ENCODE measurements at places on chromosomes 16 and 17.

- DNase-seq: peak; percentile 83
These were observed 124.1 kb upstream of the TNRC6C start for GRCh38 chr17:77834170-77835115.

- no peak for DNase-seq
These were observed 34.1 kb downstream of the ITFG1 start for GRCh38 chr16:47426806-47427205.

DNA sequence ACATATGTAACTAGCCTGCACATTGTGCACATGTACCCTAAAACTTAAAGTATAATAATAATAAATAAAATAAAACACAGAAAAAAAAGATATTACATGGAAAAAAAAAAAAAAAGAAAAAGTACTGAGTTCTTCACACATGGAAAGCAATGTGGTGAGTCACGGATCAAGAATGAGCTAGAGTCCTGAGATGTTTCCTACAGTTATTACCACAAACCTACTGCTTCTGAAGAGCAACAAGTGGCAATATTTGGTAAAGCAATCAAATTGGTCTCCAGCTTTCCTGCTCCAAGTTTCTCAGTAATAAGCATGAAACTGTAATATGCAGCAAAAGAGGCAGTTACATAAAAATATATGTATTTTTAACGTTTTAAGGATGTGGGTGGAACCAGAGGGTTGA, 223.3 kb upstream of the SALL1 start:
- peak; percentile 44 for DNase-seq

DNA sequence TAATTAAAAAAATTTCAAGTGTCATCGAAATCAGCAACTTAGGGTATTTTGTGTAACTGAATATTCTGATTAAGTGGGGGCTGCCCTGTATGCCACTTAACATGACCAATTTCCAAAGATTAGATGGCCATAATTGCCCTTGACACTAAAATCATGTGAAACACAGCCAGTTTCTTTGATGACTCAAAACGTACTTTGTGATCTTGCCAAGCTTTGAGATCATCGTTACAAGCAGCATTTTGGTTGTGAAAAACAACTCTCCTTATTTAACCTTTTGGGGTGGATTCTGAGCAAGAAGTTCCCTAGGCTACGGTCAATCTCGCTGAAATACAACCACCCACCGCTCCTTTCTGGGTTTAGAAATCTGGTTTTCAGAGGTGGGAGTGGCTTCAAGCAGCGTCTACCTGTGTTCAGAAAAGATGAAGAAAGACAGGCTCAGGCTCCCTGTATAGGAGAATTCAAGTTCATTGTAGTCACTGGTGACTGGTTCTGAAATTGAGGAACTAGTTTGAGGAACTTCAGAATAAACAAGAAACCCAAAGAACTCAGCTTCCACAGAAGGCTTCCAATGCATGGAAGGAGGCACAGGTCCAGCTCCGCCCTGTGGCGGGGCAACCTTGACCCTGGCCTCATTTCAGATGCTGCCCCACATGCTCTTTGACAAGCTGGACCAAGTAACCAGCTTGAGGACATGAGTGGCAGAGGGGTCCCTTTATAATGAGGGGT, 9.4 kb downstream of the MAP3K14 start:
- DNase-seq: peak; percentile 53

GRCh38 chr16:51636920-51637769, 486.1 kb upstream of the SALL1 start:
- peak; percentile 4 for DNase-seq

DNA sequence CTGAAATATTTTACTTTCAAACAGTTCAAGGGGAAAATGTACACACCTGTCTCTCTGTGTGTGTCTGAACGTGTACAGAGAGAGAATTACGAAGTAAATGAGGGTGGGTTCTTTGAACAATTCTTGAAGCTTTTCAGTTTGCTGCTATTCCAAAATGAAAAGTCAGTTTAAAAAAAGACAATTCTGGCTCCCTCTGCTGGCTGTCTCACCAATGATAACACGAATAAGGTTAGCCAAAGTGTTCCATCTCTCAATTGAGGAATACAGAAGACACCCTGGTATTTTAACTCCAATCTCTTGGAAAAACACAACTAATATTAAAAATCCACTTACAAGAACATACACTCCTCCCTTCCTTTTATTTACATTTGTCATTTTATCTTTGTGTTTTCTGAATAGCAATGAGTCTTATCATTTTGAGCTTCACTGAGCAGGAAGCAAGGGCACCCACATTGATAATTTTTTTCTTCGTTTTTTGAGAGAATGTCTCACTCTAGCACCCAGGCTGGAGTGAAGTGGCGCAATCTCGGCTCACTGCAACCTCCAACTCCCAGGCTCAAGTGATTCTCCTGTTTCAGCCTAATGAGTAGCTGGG, 20.5 kb downstream of the EFTUD2 start:
- peak; percentile 40 for DNase-seq

- no peak for DNase-seq
These were observed 949 bp upstream of the GSPT1 start for GRCh38 chr16:11916524-11917285.

- DNase-seq: no peak
These were observed 60.9 kb upstream of the WSB1 start for GRCh38 chr17:27233059-27233458.

- no peak for DNase-seq
These were observed 39.4 kb downstream of the TUBD1 start for GRCh38 chr17:59853168-59853918.

GRCh38 chr16:50505714-50506542, 42.3 kb upstream of the NKD1 start:
- DNase-seq: no peak

DNA sequence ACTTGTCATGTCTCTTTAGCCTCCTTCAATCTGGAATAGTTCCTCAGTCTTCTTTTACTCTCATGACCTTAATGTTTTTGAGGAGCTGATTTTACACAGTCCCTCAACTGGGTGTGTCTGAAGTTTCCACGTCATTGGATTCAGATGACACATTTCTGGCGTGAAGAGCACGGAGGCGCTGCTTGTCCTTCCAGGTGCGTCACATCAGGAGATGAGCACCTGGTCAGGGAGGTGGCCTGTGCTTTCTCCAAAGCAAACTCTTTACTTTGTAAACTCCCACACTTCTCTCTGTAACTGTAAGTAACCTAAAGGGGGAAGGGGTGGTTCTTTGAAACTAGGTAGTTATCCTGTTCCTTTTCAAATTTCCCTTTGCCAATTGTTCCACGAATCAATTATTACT, 52.5 kb upstream of the MNT start:
- DNase-seq: no peak

DNA sequence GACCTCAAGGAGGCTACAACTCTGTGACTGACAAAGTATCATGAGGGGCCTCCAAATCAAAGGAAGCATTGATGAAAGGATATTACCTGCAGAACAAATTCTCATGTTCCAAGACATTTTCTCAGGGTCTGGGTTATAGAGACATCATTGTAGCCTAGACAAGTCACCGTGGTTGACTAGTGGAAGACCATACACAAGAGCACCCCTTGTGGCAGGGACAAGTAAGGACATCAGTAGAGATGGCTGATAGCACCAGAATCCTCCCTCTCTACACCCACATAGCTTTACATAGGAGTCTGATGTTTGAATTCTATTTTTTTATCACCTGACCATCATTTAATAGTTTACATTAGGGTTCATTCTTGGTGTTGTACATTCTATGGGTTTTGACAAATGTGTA, 32.5 kb upstream of the CDH8 start:
- no peak for DNase-seq

DNA sequence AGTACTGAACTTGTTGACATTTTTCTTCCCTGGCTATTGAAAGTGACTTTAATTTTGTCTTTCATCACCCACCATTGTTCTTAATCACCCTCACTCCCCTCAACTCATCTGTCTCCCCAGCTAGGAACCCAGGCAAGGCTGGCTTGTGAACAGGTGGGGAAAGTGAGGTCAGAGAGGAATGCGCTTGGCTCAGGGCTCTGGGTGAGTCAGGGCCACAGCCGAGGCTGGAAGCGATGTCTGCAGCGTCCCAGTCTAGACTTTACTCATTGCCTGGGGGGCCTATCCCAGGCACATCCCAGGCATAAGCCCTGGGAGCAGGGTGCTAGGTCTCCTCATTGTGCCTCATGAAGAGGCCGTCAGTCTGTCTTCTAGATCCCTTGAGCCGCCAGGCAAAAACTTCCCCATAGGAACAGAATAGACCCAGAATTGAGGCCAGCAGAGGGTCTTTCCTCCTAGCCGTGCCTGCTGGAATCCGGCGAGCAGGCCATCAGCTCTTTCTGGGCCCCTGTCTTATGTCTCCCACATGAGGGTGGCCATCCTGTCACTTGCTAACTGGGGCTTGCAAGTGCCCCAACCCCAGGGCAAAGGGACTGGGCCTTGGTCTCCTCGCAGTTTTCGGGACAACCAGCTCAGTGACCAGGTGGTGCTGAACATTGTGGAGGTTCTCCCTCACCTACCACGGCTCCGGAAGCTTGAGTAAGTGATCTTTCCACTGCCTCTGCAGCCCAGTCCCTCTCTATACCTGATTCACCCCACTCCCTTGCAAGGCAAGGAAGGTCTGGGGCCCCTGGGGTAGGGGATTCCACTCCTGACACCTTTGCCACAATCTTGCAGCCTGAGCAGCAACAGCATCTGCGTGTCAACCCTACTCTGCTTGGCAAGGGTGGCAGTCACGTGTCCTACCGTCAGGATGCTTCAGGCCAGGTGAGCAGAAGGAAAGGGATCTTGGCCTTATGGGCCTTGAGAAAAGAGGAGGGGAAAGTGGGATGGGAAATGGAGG, 40.1 kb downstream of the NLRC5 start:
- DNase-seq: no peak

- DNase-seq: no peak
These were observed 107.6 kb downstream of the SLC39A11 start for GRCh38 chr17:72984926-72985325.

DNA sequence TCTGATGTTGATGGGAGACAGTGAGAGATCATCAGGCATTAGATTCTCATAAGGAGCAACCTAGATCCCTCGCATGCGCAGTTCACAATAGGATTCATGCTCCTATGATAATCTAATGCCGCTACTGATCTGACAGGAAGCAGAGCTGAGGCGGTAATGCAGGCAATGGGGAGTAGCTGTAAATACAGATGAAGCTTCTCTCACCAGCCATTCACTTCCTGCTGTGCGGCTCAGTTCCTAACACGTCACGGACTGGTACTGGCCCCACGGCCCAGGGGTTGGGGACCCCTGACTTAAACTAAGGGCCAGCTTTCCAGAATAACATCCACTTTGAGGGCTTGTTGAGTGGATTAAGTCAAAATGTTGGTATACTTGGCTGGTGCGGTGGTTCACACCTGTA, 2.6 kb upstream of the TMEM219 start:
- no peak for DNase-seq

- DNase-seq: no peak
These were observed 30.7 kb downstream of the SLC43A2 start for GRCh38 chr17:1597861-1598342.

GRCh38 chr16:81357711-81358260, 43.0 kb downstream of the GAN start:
- no peak for DNase-seq

GRCh38 chr16:84484579-84485254, 19.7 kb downstream of the MEAK7 start:
- no peak for DNase-seq

GRCh38 chr17:3531266-3532101, 26.1 kb downstream of the TRPV3 start:
- DNase-seq: no peak

DNA sequence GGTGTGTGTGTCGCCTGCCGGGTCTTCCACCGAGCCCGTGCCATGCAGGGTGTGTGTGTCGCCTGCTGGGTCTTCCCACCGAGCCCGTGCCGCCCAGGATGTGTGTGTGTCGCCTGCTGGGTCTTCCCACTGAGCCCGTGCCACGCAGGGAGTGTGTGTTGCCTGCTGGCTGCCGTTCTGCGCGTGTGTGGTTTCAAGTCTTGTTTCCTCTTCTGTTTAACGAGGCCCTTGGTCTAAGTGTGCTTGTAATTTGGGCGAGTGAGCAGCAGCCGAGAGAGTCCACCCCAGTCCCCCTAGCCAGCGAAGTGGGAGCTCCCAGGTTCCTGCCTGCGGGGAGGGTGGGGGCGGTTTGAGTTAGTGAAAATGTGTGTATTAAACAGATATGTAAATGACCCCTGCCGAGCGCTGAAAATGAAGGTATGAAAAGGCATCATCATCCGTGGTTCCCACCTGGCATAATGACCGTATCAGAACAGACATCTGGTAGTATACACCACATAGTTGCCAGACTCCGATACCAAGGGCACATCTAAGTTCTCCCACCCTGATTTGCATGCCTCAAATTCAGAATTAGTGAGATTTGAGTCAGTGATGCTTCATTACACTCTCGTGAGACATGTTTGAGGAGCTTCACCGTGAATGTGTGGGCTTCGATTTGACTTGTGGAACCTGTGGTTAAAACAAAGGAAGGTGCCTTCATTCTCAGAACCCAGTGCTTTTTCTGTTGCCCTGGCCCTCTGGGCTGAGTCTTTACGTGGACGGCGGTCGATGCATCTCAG, 114.5 kb upstream of the CHMP6 start:
- DNase-seq: no peak

DNA sequence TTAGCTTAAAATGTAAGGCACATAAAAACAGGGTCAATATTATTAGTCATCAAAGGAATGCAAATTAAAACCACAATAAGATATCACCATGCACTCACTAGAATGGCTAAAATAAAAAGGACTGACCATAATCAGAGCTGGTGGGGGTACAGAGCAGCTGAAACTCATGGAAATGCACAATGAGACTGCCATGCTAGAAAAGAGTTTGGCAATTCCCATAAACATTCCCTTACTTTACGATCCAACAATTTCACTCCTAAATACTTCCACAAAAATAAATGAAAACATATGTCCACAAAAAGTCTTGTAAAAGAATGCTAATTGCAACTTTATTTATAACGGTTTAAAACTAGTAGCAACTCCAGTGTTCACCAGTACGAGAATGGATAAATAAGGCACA, 36.1 kb upstream of the ERCC4 start:
- no peak for DNase-seq

DNA sequence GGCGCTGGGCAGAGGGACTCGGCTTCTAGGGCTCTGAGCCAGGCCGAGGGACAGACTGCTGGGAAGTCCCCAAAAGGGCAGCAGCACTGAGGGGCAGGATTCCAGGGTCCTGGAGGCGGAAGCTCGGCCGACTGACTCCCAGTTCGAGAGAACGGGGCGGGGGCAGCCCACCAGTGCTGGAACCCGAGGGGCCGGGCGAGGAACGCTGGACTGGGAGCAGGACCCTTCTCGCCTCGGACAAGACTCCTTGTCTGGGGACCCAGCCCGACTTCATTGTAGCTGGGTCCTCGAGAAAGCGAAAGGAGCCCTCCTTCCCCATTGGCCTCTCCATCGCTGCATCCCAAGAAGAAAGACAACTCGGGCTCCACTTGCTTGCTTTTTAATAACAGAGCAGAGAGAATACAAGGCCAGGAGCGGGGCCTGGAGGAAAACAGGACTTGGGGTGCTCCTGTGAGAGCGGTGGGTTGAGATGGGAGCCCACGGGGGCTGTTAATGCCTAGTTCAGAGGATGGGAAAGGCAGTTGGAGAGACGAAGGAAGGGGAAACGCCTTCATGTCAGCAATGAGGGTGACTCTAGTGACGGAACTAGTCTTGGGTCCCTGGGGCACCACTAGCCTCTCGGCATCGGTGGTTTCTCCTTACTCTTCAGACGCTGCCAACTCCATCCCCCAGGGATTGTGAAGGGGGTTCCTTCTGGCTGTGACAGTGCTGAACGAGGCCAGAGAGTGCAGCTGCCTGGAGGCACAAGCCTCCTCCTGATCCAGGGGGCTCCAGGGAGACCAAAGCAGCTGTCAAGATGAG, 492 bp upstream of the CAMTA2 start:
- no peak for DNase-seq

GRCh38 chr16:85017151-85017550, 5.8 kb upstream of the ZDHHC7 start:
- DNase-seq: no peak

GRCh38 chr17:80827646-80828643, 163.7 kb upstream of the CHMP6 start:
- no peak for DNase-seq

GRCh38 chr16:35210681-35211433, 1751.4 kb downstream of the TP53TG3F start:
- DNase-seq: no peak

Data from amniotic stem cell (primary cell).